KBM-7 (cell line): ENCODE measurements at places on chromosomes 2 and 18.

DNA sequence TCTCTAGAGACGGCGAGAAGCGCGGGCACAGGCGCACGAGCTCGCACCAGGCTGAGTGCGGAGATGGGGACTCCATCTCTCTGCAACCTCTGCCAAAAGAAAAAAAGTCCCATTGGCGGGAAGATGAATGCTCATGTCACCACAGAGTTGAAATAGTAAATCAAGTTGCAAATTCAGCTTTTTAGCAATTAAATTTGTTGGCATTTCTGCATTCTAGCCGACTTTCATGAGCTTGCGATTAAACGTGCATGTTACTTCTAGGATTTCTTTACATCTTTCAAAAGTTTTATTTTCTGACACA lies 588 bp downstream of the CHAC2 start:
- no peak for DNase-seq

DNA sequence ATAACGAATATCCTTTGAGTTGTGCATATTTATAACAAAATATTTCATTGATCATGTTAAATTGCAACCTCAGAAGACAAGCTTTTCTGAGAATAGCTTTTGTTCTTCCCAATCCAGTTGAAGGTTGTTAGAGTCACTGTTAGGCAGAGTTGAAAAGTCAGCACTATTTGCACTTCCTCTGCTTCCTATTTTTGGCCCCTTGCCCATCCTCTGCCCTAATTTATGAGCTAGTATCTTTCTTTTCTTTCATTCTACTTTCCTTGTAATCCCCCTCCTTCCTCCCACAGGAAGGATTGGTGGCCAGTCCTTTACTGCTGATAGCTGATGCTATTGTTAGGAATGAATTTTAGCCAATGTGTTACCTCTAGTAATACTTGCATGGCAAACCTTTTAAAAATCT lies 4.9 kb downstream of the RALB start:
- peak; percentile 72 for DNase-seq

- DNase-seq, result no peak
Observed at GRCh38 chr2:42492691-42493467, 903 bp downstream of the KCNG3 start.

DNA sequence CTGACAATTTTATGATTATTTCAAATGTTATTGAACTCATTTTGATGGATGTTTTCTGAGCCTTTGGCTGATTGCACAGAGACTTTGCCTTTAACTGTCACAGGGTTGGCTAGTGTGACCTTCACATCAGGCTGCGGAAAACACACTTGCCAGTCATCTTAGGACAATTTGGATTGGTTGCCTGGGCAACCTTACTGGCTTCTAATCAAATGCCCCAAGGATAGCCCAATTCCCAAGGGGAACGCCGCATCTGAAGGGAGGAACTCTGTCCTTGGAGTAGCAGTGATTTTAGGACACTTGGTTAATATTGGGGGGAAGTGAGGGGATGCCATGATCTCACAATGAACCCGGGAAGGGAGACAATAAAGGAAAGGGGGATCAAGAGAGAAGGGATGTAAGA lies 29.5 kb downstream of the OSBPL6 start:
- DNase-seq, result no peak

- no peak for DNase-seq
Observed at GRCh38 chr2:154692927-154693326, 5.6 kb upstream of the KCNJ3 start.

GRCh38 chr2:241008711-241009121 lies 10.3 kb downstream of the SNED1 start:
- DNase-seq, result no peak

- DNase-seq, result peak; percentile 49
Observed at GRCh38 chr18:2547477-2548087, 23.7 kb downstream of the METTL4 start.

- DNase-seq, result no peak
Observed at GRCh38 chr2:158766524-158766923, 28.6 kb upstream of the DAPL1 start.

DNA sequence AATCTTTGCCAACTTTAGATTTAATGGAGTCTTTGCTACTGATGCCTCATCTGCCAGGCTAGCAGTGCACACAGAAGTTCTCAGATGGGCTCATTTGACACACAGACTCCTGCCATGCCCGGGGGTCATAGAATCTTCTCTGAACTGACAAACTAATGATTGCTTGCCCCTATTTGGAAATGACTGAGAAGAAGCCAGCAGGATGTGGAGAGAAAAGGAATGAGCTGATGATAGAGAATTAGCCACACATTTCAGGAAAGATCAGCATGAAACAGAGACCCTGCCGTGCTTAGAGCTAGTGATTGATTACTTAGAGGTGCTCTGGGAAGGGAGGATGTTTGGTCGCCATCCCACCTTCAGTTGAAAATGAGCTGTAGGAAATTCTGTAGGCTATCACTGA lies 178.5 kb downstream of the TPGS2 start:
- no peak for DNase-seq
